ENCODE measurements at places on chromosomes 5 and 9. TPM values are rescaled to one million over a fixed set of nuclear protein-coding genes. Genes with fewer than 3 reads are reported as not detected.

The SEMA6A gene
- polyA plus RNA-seq, result 53.0 TPM

The TPPP gene
- 7.5 TPM for polyA plus RNA-seq

The ARL10 gene
- 8.6 TPM for polyA plus RNA-seq

The ARSI gene
- 6.0 TPM for polyA plus RNA-seq

The PSMD5 gene
- 23.4 TPM for polyA plus RNA-seq

The WDR31 gene
- 2.3 TPM for polyA plus RNA-seq

The CCNJL gene
- 5.0 TPM for polyA plus RNA-seq

The NR5A1 gene
- polyA plus RNA-seq, result not detected

The GLDC gene
- polyA plus RNA-seq, result 0.92 TPM

The ZNF454 gene
- 3.5 TPM for polyA plus RNA-seq

The PPP2R2B gene
- 2.5 TPM for polyA plus RNA-seq

- DNase-seq, result no peak
Measured at GRCh38 chr9:69136779-69137178, 37.3 kb upstream of the TJP2 start.

DNA sequence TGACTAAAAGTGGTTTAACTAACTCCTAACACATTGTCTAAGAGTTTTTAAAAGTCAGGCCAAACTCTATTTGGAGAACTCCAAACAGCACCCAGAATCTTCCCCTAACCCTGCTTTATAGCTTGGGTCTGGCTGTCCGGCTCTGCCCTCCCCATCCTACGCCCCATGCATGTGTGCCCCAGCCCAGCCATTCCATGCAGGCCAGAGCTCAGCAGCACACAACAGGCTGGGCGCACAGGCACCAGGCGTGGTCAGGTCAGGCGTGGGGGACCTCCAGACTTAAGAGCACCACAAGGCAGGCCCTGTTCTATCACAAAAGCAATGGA is 31.1 kb downstream of the SHB start:
- DNase-seq, result no peak

DNA sequence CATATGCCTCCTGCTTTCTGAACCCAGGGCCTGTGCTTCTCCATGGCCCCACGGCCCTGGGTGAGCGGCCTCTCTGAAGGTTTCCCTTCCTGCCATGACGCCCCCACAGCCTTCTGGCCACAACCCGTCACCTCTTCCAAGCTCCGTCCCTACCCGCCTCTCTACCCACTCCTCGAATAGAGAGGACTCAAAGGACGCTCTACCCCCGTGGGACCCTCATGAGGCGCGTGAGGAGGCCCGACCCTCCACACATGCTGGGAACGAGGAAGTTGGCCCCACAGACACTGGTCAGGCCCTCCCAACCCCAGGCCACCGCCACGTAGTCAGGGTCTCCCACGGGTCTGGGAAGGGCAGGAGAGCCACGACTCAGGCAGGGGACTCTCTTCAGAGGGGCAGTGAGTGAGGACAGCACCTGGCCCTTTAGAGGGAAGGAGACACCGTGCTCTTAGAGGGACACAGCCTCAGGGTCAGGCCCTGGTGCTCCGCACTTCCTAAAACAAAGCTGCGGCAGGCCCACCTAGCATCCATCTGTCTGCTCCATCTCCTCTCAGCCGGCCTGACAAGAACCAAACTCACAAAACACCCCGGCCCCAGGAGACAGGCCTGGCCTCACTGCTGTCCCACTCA is 5.3 kb downstream of the BRD3 start:
- DNase-seq, result no peak

DNA sequence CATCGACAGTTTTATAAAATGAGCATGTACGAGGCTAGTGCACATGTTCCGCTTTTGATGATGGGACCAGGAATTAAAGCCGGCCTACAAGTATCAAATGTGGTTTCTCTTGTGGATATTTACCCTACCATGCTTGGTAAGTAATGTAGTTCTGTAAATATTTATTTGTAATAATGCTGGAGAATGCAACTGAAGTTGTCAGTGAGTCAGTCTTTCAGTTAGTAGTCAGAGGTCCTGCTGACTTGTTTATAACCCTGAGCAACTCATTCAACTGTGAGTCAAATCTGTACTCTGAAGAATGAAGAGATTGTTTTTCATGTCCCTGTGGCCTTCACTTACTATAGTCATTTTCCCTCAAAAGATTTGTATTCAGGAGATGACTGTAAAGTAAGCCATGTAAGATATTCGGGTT is 28.4 kb upstream of the GPR150 start:
- DNase-seq, result no peak

DNA sequence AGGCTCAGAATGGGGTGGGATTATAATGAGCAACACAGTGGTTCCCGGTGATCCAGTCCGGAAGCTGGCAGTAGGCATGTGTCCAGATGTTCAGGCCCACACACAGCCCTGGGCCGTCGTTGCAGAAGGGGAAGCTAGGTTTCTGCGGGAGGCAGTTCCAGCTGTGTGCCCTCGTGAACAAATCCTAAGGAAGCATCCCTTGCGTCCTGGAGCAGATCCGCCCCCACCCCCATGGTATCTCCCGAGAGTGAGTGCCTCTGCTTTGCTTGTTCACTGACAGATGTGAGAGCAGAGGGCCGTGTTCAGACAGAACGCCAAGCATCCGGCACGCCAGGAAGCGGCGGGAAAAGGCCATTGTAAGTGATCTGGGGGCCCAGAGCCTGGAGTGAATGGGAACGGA is 104.8 kb downstream of the PDE6A start:
- no peak for DNase-seq

- no peak for DNase-seq
Measured at GRCh38 chr9:126721564-126721981, 83.3 kb upstream of the ZBTB43 start.

GRCh38 chr9:91212596-91213243 is 149.0 kb downstream of the AUH start:
- no peak for DNase-seq

GRCh38 chr9:69590266-69590665 is 81.9 kb downstream of the APBA1 start:
- no peak for DNase-seq

DNA sequence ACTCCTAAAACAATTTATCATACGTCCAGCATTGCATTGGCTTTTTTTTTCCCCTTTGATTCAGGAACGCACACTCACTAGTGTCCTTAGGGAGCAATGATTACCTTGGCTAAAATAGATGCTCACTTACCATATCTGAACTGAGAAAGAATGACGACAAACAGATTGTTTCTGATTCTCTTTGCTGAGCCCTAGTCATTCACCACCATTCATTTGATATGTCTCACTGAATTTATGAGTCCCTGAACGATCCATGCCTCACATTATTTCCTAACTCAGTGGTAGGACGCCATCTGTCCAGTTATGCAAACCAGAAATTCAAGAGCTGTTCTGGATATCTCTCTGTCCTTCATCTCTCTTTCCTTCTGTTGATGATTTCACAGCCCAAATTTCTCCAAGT is 39.3 kb upstream of the DAB2 start:
- no peak for DNase-seq

DNA sequence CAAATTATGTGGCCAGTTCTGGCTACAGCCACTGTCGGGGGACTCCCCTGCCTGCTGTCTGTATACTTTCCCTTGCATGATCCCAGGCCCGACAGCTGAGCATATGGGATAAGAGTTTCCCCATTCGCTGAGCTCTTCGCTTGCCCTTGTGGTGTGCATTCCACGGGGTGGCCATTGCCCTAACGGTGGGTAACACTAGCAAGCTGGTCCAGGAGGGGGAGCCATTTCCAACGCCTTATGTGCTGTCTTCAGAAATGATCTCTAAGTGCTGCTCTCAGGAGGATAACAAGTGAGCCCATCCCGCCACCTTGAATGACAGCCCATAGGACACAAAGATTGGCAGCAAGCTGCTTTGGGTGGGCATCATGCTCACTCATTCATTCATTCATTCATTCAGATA is 190.9 kb downstream of the FSTL4 start:
- DNase-seq, result no peak

DNA sequence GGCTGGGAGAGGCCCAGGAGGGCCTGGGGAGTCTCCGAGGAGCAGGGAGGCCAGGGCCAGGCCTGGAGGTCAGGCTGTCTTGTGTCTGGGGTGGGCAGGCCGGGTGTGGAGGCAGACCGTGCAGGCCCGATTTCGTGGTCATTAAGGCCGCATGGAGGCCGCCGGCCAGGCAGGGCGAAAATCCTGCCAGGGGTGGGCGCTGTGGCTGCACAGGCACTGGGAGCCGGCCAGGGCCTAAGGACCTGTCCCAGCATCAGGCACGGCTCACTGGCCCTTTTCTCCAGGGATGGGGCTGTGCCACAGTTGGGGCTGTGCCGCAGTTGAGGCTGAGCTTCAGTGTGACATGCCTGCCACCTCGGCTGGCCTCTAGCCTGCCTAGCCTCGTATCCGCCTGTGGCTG is 35.9 kb downstream of the ASS1 start:
- DNase-seq, result no peak

DNA sequence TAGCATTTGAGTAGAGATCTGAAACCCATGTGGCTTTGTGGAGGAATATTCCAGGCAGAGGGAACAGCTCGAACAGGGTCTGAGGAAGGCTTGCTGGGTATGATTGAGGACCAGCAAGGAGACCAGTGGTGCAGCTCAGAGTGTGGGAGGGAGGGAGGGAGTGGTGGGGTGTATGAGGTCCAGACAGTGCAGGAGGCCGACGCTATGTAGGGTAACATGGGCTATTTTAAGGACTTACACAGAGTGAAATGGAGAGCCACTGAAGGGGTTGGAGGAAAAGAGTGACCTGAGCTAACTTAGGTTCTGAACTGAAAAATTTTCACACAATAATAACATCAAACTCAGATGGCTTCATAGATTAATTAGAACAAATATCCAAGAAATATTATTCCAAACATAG is 41.9 kb downstream of the HMGXB3 start:
- no peak for DNase-seq

GRCh38 chr9:112789473-112789872 is 38.9 kb downstream of the SNX30 start:
- peak; percentile 59 for DNase-seq

DNA sequence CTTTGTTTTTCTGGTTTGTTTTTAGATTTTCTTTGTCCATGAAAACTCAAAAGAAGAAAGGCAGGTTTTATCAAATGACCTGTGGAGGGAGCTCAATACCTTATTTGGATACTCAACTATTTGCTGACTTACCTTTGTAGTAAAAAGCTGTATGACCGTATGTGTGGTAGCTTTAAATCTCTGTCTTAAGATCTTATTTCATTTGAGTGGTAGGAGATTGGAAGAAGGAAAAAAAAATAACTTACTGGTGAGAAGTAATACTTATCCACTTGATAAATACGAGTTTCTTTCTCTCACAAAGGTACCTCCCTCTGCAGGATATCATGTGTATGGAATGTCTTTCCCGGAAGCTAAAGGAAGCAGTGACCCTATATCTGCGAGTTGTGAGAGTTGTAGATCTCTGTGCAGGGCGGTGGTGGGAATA is 15.0 kb downstream of the FBXO38 start:
- DNase-seq, result no peak

DNA sequence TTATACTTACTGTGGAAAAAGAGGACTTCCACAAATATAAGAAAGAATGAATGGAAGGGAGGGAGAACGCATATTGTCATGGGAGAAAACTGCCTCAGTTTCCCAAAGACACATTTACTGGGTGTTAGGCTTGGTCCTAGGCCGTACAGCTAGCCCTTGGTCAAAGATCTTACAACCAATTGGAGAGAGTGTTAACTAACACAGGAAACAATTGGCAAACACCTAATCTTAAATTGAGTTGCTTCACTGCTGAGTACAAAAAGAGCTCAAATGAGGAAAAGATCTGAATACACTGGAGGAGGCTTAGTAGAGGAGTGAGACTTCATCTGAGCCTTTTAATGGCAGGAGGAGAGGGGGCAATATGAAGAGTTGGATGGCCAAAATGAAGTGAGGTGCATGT is 161.7 kb downstream of the GLIS3 start:
- no peak for DNase-seq

GRCh38 chr5:126461838-126462237 is 38.6 kb downstream of the GRAMD2B start:
- no peak for DNase-seq

GRCh38 chr5:884345-885126 is 8.1 kb downstream of the BRD9 start:
- DNase-seq, result no peak

GRCh38 chr9:84694248-84694647 is 24.7 kb downstream of the NTRK2 start:
- DNase-seq, result no peak
